ENCODE measurements at places on chromosomes 1 and 21.

- DNase-seq, result no peak
- peaks cover 12% of the 10 kb centered on the region for H3K27me3 ChIP-seq
- no peaks in the 10 kb centered on the region for H3K36me3 ChIP-seq
- H3K4me3 ChIP-seq, result no peak overlapping the region
- no peaks in the 10 kb centered on the region for H3K4me1 ChIP-seq
Measured at GRCh38 chr1:204278251-204278650, 64.5 kb upstream of the GOLT1A start.

- no peaks in the 10 kb centered on the region for H3K4me1 ChIP-seq
- peaks cover 15% of the 10 kb centered on the region for H3K27me3 ChIP-seq
- no peak overlapping the region for H3K4me3 ChIP-seq
- DNase-seq, result no peak
- H3K36me3 ChIP-seq, result no peaks in the 10 kb centered on the region
Measured at GRCh38 chr1:22639286-22639685, 2.9 kb downstream of the C1QA start.

GRCh38 chr1:181028615-181029014 is 5.2 kb upstream of the MR1 start:
- no peak for DNase-seq
- no peaks in the 10 kb centered on the region for H3K27me3 ChIP-seq
- no peak overlapping the region for H3K4me3 ChIP-seq

- DNase-seq, result no peak
- no peaks in the 10 kb centered on the region for H3K36me3 ChIP-seq
- H3K4me3 ChIP-seq, result no peak overlapping the region
- no peaks in the 10 kb centered on the region for H3K27me3 ChIP-seq
- H3K4me1 ChIP-seq, result peaks cover 6% of the 10 kb centered on the region
- no peak overlapping the region for H3K27ac ChIP-seq
Measured at GRCh38 chr1:17135530-17135929, 16.3 kb upstream of the PADI2 start.

DNA sequence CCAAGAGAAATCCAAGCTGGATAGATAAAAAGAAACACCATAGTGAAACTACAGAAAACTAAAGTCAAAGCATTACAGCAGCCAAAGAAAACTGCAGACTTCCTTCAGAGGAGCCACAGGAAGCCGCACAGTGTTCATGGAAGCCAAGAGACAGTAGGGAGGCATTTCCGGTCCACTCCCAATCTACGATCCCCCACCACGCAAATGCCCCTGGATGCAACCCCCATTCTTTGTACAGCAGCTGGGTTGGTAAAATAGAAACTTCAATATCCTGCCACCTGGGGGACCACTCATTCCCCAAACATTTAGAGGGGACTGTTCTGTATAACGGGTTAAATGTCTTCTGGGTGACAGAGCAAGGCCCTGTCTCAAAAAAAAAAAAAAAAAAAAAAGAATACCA is 43.9 kb upstream of the TSPEAR start:
- DNase-seq, result no peak
- H3K27me3 ChIP-seq, result 0 out of 2 replicates have a peak, but pooled peaks cover 2% of the 10 kb centered on the region
- H3K4me1 ChIP-seq, result no peaks in the 10 kb centered on the region
- H3K4me3 ChIP-seq, result no peak overlapping the region
- no peaks in the 10 kb centered on the region for H3K36me3 ChIP-seq
